ENCODE measurements at places on chromosomes 7 and 10.

- no peak for DNase-seq
Measured at GRCh38 chr7:150979713-150980390, 1.7 kb upstream of the KCNH2 start.

- DNase-seq, result no peak
Measured at GRCh38 chr7:27677912-27678612, 15.4 kb upstream of the HIBADH start.

DNA sequence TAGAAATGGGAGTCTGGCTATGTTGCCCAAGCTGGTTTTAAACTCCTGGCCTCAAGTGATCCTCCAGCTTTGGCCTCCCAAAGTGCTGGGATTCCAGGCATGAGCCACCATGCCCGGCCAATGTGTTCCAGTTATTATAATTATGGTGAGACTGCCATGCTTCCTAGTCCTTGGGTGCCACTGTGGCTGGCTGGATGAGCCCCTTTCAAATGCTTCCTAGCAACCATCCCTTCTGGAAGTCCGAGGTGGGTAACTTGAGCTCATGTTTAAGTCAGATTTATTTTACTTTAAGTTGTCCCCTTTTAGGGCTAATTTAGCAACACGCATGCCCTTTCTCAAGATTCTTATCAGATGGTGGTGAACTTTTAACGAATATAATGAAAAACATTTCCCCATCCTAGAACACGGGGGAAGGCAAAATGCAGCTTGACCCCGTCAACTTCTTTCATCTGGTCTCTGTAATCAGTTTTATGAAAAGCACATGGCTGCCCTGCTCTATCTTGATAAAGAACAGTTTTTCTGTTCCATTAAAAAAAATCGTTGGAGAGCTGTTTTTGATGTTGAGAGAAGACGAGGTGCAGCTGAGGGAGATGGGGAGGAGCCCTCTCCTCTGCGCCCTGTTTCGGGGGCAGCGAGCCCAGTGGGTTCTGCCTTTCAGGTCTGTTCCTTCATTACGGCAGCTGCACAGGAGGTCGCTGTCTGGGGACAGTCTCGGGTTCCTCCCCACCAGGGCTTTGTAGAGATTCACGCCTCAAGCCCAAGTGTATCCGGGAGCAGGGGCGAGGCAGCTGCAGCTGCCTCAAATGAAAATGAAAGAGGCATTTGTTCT lies 61.0 kb upstream of the MKI67 start:
- peak; percentile 38 for DNase-seq

GRCh38 chr7:44396931-44397545 lies 71.6 kb upstream of the CAMK2B start:
- DNase-seq, result no peak

- peak; percentile 15 for DNase-seq
Measured at GRCh38 chr7:6423942-6424701, 23.6 kb downstream of the DAGLB start.

GRCh38 chr7:14786314-14786895 lies 116.1 kb downstream of the DGKB start:
- DNase-seq, result no peak

- DNase-seq, result no peak
Measured at GRCh38 chr10:63717027-63717715, 196.0 kb downstream of the REEP3 start.

- DNase-seq, result no peak
Measured at GRCh38 chr10:74306227-74306982, 155.4 kb downstream of the ADK start.

DNA sequence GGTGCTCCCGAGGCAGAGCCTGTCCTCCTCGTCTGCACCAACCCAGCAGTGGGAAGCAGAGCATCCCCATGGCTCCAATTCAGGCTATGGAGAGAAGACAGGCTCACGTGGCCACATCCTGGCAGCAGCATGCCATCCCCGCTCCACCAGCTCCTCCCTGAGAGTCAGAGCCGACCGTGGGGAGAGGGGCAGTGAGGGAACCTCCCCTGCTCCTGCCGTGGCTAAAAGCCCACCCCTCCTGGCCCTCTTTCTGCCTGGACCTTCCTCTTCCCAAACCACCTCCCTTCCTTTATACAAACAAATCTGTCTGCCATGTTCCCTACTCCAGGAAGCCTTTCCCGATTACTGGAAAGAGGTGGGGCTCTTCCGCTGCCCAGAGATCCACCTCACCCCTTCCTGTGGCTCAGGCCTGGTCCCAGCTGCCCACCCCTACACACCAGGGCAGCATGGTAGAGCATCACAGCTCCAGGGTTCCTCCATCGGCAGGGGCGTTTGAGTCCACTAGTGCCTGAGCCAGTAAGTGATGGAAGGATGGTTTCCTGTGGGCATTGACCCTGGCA lies 10.8 kb upstream of the AQP1 start:
- DNase-seq, result no peak

DNA sequence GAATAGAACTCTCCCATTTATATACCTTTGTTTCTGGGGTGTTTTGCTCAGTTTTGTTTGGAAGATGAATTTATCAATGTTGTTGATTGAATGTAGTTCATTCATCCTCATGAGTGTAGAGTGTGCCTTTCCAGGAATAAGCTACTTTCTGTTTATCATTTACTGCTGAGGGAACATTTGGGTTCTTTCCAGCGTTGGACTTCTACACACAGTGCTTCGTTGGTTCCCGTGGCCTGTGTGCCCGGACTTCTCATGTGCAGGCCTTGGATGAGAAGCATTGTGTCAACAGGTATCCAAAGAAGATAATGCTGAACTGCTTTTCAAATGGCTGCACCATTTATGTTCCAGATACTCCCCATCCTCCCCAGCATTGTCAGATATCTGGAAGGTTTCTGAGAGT lies 107.6 kb upstream of the TNS3 start:
- no peak for DNase-seq

DNA sequence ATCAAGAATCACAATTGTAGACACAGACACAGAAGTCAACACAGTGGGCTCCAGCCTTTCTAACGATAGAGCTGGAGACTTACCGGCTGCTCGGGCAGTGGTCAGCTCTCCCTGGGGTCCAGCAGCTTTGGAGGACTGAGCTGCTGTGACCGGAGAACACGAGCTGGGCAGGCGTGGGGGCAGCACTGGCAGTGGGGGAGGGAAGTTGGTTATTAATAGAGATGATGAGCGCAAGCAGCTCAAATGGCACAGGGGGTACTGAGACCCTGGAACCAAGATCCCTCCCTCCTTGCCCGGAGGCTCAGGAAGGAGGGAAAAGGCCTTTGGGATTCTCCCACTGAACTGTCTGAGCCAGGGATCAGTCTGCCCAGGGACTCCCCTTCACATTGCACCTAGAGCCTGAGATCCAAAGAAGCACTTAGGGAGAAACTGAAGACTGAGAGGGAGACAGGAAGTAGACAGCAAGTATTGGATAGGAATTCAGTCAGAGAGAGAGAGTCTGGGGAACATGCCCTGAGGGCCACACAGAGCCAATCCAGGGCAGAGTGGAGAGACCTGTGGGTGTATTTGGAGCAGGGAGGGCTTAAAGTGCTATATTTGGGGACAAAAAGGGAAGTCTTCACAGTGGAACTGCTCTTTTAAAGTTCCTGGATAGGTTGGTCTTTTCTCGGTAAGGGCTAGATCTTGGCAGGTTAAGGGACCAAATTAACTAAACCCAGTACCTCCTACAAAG lies at the start of gene MYOZ1:
Gene MYOZ1 (minus strand): TSS at position 147 of the 733 bp plus-strand sequence. CDS start 1,457 bp downstream, outside the sequence.
- no peak for DNase-seq

DNA sequence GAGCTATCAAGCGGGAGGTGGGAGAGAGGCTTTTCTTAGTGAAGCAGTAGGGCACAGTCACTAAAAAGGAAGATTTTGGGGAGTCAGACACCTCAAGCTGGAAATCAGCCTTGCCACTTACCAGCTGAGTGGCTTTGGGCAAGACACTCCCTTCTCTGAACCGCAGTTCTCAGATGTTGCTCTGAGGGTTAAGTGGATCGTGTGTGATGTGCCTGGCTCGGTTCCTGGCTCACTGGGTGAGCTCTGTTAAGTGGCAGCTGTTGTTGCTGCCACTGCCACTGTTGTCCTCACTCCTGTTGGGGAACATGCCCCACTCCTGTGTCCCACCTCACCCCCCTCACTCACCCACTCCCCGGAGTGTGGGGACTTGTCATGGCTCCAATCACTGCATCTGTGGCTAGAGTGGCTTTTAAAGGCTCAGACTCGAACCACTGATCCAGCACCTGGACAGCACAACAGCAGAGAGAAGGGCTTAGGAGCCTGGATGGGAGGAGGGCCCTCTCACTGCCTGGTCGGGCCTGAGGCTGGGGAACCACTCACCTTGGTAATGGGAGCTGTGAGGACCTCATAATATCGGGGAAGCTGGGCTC lies 20.0 kb downstream of the PYROXD2 start:
- DNase-seq, result no peak

- DNase-seq, result no peak
Measured at GRCh38 chr7:94104301-94104700, 100.1 kb upstream of the BET1 start.

DNA sequence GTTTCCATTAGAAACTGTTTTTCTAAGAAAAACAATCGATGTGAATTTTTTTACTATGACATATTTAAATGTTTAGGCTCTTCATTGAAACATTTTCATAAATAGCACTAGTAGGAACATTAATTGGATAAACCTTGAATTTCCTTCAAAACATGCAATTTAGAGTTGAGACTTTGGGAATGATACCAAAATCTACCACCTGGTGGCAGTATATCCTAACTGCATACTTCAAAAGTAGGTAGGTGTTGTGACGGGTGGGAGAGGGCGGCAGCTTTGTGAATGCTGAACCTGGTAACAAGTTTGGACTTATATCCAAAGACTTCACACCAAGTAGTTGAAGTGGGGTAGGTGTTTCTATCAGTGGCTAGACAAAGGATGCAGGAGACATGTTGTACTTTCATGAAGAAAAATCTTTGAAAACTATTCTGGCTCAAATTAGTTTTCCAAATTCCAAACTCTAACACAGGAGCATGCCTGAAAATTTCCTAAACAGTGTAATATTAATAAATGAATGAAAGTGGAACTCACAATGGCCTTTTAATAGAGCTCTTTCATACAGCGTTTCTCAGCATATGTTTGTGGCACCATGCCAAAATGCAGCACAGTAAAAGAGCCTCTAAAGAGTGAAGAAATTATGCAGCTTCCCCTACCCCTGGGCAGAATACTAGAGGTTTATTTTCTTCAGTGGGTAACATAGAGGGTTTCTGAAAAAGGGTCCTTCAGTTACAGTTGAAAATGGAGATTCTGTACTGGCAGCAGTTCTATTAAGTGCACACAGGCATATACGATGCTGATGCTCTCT lies 201.0 kb upstream of the TPK1 start:
- DNase-seq, result peak; percentile 51

- DNase-seq, result no peak
Measured at GRCh38 chr7:40544871-40545303, 410.1 kb downstream of the SUGCT start.

DNA sequence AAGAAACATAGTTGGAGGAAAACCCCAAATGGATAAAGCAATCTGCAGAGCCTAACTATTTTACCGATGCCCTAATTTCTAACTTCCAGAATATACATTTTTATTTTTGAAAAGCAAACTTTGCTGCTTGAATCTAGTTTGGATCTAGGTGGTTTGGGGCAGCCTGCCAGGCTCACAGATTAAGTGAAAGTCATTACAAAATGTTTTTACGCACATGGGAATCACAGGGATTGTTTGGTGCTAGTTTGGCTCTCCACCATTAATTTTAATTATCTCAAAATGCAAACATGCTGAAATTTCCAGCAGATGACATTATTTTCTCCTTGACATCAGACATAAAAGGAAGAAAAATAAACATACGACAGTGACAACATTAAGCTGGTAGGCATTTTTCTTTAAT lies 166.7 kb upstream of the INHBA start:
- DNase-seq, result no peak

DNA sequence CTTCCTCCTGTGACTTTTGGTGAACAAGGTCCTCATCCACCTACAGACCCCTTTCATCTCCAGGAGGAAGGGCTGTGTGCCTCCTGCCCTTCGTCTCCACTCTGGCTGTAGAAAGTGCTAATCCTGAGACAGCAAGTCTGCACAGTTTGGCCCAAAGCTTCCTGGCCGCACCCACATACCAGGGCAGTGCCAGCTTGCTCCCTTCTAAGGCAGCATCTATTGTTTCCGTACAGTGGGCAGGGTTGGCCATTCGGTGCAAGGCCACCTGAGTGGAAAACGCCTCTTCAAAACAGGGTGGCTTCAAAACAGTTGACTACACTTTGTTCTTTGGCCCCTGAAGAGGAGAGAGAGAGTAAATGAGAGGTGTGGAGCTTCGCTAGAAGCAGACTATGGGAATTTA lies 134.1 kb upstream of the KLF14 start:
- DNase-seq, result no peak

DNA sequence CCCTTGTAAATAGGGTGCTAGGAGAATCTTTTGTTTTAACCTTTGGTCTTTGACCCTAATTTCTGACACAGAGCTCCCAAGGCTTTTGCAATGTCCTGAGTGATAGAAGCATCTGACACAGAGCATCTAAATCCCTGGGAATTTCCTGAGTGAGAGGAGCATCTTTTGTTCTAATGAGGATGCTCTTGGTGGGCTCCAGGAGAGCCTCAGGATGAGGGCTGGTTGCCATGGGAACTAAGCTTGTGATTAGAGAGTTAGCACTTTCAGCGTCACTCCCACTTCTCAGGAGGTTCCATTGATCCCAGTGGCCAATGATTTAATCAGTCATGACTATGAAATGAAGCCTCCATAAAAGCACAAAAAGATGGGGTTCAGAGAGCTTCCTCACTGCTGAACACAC lies 264.8 kb downstream of the KIF20B start:
- no peak for DNase-seq

DNA sequence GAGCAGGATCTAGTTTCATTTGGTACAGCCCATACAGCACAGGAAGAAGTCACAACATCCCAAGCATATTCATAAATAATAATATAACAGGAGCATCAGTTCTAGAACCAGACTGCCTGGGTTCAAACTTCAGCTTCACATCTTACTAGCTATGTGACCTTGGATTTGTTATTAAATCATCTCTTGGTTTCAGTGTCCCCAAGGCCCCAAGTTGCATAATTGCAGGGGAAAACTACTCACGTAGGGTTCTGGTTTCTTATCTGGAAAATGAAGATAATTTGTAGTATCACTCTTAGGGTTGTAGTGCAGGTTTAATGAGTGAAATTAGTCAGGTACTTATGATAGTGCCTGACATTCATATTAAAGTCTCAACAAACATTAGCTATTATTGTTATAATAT lies 5.5 kb upstream of the IQUB start:
- DNase-seq, result no peak

DNA sequence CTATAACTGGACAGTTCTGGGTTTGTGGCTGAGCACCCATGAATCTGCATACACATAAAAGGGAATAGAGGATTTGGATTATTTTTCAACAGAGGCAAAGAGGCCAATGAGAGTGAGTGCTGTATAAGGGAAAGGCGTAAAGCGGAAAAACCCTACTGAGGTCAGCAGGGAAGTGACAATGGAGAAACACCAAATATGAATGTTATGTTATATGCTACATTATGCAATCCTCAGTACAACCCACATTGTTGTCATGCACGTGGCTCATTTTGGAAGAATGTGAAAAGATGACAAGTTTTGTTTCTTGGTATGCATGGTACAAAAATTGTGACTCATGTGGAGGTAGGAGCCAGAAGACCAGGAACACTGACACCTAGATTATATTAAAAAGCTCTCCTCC lies 113.6 kb upstream of the AMPH start:
- DNase-seq, result no peak
